Hematopoietic multipotent progenitor cell (in vitro differentiated cells): ENCODE measurements at places on chromosomes 3 and 15.

DNA sequence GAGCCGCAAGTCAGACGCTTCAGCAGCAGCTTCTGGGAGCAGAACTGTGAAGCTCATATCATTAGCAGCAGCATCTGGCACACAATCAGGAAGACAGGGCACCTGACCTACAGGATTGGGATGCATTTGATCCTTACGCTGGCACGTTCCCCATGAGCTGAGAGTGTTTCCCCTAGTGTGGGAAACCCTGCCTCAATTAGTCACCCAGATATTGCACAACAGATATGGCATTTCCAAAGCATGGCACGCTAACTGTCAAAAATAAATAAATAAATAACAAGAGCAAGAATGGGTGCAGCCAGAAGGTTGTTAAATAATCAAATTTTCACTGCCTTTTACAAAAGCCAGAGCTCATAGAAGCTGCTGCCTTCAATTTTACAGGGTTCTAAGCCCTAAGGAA lies 189.6 kb upstream of the THBS1 start:
- DNase-seq = no peak

DNA sequence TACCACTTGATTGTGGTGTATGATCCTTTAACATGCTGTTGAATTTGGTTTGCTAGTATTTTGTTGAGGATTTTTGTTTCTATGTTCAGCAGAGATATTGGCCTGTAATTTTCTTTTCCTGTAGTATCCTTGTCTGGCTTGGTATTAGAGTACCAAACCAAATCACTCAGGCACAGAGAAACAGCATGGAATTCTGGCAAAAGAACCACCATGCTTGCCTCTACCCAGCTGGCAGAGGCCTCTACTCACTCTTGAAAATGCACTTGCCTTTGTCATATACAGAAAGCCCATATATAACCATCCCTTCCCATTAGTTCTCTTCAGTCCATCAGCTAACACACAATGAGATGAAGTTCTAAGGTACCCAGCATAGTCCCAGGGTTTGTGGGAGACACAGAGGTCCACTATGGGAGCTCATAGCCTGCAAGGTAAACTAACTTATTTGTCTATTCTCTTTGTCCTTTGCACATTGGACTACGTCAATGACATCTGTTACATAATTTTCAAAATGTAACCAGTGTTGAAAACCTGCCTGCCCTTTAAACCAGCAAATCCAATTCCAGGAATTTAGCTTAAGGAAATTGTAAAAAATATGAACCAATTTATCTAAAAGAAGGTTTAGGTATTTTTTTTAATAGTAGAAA lies 82.1 kb upstream of the POMGNT2 start:
- no peak for DNase-seq

GRCh38 chr15:72770673-72771328 lies 12.8 kb downstream of the ADPGK start:
- DNase-seq = peak; percentile 22

DNA sequence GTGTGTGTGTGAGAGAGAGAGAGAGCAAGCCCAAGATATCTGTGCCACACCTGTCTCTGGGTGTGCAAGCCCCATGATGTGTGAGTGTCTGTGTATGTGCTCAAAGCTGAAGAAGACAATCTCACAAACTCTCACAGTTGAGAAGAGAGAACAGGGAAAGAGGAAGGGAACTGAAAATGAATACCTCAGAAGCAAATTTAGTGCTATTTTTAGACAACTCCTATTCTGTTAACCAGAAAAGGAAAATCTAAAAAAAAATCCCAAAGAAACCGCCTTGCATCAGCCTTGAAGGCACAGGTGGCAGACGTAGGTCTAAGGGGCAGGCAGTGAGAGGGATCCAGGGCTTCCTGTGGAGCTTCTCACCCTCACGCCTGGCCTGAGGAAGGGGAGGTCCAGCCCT lies 47.8 kb downstream of the ATP2B2 start:
- DNase-seq = no peak

- DNase-seq = no peak
Measured at GRCh38 chr3:187889601-187890404, 144.5 kb upstream of the BCL6 start.

DNA sequence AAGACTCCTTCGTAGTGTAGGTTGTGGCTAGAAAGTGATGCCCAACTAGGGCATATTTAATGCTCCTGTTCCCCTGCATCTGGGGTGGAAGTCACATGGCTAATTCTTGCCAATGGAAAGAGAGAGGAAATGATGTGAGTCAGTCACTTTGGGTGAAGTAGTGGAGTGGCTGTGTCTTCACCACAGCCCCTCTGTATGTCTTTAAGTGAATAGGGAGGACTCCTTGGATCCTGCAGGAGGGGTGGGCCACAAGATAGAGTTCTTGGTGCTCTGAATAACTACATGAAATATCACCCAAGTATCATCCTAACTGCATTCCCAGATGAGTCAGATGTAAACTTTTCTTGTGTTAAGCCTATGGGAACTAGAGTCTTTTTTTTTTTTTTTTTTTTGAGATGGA lies 17.8 kb upstream of the MB21D2 start:
- no peak for DNase-seq

DNA sequence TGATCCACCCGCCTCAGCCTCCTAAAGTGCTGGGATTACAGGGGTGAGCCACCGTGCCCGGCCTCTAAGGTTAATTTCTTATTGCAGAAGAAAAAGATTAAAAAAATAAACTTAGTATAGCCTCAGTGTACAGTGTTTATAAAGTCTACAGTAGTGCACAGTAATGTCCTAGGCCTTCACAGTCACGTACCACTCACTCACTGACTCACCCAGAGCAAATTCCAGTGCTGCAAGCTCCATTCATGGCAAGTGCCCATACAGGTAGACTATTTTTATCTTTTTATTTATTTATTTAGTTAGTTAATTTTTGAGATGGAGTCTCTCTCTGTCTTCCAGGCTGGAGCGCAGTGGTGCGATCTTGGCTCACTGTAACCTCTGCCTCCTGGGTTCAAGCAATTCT lies 3.2 kb upstream of the FLNB start:
- no peak for DNase-seq

DNA sequence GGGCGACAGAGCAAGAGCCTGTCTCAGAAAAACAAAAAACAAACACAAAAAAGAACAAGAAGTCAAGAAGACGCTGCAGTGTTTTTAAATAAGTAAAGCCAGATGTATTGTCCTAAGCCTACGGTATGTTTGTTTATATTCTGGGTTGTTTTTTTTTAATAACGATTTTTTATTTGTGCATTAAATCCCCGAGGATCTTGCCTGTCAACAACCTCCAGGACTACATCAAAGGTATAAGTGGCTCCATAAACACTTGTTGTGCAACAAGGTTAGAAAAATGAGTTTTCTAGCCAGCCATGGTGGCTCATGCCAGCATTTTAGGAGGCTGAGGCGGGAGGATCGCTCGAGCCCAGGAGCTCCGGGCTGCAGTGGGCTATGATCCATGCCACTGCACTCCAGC lies 26.1 kb downstream of the ITGB5 start:
- DNase-seq = no peak

DNA sequence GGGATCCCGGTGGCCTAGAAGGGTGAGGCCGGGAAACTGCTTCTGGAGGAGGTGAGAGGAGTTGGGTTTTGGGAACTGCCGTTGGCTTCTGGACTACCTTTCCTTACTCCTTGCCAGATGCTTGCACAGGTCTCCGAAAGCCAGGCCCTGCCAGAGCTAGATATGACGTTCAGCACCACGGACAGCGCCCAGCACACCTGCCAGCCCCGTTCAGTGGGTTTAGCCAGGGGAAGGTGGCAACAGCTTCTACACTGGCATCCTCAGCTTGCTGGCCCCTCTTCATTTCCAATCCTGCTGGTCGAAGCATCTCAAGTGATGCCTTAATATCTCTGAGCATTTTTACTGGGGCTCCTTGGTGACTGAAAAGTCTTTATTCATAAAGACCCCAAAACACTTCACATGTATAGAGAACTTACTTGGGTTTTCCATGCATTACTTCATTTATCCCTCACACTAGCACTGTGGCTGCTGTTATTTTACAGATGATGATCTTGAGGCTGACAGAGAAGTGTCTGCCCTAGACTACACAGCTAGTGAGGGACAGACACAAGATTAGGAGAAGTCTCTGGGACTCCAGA lies 21.9 kb downstream of the HCN4 start:
- DNase-seq = peak; percentile 45

DNA sequence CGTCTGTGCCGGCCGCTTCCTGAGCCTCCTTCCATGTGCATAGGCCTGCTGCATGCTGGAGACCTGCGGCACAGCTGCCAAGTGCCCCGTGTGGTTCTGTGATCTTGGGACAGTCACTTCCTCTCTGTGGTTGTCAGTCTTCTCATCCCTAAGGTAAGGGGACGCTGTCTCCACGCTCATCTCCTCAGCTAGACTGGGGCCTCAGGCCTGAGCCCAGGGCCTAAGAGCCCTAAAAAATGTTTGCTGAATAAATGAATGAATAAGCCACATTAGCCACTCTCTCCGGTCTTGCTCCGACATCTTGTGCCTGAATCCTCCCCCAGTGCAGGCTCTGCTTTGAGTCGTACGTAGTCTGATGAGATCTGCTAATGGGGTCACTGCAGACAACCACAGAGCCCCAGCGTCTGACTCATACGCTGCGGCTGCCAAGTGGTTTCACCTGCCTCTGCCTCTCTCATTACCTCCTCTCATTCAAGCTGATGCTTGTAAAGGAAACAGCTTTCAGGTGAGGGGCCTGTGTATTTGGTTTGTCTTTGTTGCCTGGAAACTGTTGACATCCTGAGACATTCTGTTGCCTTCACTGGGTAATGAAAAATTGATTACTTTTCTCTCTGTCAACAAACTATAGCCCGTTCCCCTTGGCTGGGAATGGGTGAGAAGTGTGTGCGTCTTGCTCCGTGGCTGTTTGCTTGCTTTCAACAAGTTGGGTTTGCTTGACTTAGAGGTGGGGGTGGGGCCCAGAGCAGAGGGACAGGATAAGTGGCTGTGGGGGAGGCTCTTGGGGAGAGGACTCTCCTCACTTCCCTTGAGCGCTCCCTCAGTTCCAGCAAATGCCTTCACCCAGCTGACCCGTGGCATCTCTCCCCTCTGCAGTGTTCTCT lies 15.9 kb downstream of the RPLP1 start:
- peak; percentile 40 for DNase-seq

GRCh38 chr3:53725387-53725995 lies 120.7 kb downstream of the CHDH start:
- DNase-seq = no peak
